ENCODE measurements at places on chromosomes 12 and 14.

- DNase-seq, result no peak
These were observed 151.6 kb downstream of the TTLL5 start for GRCh38 chr14:75812622-75813021.

GRCh38 chr14:59601056-59601455, 24.4 kb upstream of the CCDC175 start:
- no peak for DNase-seq

DNA sequence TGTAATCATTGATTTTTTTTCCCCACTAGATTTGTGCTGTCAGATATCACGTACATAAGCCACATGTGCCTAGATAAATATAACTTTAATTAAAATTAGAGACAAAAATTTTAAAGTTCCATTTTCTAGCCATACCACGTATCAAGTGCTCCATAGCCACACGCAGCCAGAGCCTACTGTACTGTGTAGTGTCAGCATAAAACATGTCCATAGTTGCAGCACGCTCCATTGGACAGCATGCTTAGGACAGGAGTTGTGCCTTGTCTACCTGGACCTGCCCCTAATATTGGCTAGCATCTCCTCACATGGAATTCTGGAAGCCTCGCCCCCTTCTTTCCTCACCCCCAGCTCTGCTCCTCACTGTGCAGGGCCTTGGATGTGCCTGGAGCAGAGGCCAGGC, 116.5 kb downstream of the SRGAP1 start:
- DNase-seq, result no peak

DNA sequence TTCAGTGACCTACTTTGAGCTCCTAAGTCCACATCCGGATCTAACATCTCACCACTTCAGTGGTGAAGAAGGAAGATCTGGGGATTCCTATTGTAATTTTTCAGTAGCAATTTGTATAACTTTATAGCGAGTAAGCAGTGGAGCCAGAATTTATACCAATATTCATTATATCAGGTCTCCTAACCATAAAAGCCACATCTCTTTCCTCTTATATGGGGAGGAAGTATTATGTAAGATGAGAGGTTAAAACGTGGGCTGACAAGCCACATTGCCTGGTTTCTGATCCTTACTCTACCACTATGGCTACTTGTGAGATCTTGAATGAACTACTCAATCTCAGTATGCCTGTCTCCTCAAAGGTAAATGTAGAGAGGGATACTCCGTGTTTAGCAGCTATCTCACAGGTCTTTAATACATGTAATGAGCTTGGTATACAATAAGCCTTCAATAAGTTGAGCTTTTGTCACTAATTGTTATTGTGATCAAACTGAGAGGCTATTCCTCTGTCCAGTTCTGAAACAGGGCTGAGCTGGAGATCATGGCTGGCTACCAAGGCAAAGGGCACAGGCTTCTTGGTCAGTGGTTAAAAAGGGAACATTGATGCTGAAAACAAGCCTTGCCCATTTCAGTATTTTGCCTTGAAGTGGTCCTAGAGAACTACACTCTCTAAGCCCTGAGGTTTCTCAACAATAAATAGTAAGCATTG, 3.3 kb upstream of the TMEM117 start:
- DNase-seq, result no peak

DNA sequence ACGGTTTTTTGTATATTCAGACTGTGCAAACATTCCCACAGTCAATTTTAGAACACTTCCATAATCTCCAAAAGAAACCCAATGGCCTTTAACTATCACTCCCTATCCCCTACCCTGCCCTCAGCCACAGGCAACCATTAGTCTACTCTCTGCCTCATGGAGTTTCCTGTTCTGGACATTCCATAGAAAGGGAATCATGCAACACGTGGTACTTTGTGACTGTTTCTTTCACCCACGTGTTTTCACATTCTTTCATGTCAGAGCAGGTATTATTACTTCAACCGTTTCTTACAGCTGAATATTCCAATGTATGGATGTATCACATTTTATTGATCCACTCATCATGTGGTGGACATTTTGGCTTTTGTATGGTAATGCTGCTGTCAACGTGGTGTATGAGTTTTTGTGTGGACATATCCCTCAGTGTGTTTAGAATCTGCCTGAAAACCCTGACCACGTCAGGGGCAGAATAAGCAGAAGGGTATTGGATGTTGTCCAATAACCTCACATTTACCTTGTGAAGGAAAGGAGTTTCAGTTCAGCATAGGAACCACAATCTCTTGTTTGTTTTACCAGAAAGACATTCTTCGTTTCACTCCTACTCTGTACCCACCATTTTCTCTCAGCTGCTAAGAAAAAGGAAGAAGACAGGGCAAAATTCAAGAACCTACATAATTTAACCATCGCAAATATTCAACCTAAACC, 107.5 kb upstream of the DYRK2 start:
- no peak for DNase-seq

GRCh38 chr14:104891664-104892530, 26.8 kb downstream of the CEP170B start:
- DNase-seq, result no peak

GRCh38 chr12:101780599-101780998, 41.3 kb upstream of the SYCP3 start:
- no peak for DNase-seq

DNA sequence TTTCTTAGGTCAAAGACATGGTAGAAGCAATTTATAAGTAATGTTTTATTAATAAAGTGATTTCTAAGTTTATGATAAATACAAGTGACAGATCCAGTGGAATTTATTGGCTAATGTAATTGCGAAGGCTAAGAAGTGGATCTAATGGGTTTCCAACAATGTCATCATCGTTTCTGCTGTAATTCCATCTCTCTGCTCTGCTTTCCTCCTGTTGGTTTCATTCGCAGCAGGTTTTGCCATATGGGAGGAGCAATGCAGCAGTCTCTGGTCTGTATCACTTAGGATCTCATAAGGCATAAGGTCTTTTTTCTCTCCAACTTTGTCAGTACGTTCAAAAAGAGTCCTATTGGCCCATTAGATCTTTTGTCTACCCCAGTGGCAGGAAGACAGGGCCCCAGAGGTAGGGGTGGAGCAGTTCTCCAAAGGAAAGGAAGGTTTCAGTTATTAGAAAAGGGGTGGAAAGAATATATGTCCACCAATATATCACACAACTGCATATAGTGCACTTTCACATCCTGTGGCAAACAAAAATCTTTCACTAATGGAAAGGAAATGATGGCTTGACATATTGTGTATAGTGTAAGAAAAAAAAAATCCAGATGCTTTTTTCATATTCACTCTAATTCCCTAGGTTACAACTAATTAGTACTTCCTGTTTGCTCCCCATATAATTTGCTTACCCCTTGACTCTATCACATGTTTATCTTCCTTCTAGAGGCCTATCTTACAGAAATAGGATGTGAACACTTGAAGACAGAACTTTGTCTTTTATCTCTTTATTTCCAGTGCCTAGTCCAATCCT, 451.3 kb downstream of the ZFP36L1 start:
- no peak for DNase-seq

GRCh38 chr14:21825149-21825743, 151.6 kb upstream of the OR4E1 start:
- DNase-seq, result no peak

GRCh38 chr12:23911574-23911973, 37.9 kb downstream of the SOX5 start:
- no peak for DNase-seq

DNA sequence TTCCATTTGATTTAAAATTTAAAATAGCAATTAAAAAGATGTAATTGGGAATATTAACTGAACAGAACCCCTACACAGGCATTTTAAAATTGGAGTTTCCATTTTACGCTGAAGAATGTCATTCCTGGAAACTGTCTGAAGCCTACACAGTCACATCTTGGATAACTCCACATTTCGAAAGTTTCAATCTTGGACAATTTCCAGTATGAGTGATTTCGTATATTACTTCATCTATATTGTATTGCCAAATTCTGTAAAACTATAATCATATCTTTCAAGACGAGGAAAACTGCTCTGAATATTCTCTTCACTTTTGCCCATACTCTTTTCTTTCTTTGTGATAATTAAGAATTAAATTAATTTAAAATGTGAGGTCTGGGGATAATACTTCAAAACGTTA, 194.2 kb upstream of the ABCD2 start:
- DNase-seq, result no peak

- DNase-seq, result no peak
These were observed 9.5 kb downstream of the TBX3 start for GRCh38 chr12:114674251-114675047.

GRCh38 chr12:132651444-132652100, 33.0 kb downstream of the P2RX2 start:
- DNase-seq, result no peak

- DNase-seq, result no peak
These were observed 41.4 kb downstream of the BORCS5 start for GRCh38 chr12:12398026-12398859.

DNA sequence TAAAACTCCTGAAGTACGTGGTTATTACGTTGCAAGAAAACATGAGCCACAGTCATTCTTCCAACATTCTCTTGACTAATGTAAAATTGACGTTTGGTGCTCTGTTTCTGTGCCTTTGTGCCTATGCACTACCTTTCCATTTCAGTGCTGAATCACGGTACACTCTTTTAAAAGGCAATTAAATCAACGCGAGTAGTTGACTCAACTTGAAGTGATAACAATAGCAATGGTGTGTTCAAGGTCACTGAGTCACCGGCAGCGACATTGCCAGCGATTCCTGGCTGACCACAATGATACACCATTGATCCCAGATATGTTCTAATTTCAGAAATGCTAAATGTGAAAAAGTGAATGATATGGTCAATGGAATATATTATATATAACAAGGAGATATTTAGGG, 17.8 kb downstream of the AK7 start:
- no peak for DNase-seq

DNA sequence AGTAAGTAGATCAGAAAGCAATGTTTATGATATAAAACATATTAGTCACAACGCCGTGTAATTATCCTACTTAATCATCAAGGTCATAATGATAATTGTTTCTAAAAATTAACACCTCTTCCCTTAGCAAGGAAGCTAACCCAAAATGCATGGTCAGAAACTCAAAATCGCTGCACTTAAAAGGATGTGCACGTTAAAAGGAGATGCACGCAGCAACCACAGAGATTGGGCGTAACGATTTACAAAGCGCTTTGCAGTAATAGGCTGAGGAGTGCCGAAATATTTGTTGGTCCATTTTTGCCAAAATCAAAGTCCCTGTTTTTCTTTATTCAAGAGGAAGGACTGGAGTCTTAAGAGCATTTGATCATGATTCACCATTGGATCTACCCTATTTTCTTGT, 1077.2 kb downstream of the VRK1 start:
- no peak for DNase-seq

- no peak for DNase-seq
These were observed 492.4 kb upstream of the TMPO start for GRCh38 chr12:98022961-98023360.

GRCh38 chr14:103450416-103450815, 65.2 kb downstream of the MARK3 start:
- no peak for DNase-seq

GRCh38 chr14:96011131-96011530, 28.0 kb upstream of the C14orf132 start:
- no peak for DNase-seq

DNA sequence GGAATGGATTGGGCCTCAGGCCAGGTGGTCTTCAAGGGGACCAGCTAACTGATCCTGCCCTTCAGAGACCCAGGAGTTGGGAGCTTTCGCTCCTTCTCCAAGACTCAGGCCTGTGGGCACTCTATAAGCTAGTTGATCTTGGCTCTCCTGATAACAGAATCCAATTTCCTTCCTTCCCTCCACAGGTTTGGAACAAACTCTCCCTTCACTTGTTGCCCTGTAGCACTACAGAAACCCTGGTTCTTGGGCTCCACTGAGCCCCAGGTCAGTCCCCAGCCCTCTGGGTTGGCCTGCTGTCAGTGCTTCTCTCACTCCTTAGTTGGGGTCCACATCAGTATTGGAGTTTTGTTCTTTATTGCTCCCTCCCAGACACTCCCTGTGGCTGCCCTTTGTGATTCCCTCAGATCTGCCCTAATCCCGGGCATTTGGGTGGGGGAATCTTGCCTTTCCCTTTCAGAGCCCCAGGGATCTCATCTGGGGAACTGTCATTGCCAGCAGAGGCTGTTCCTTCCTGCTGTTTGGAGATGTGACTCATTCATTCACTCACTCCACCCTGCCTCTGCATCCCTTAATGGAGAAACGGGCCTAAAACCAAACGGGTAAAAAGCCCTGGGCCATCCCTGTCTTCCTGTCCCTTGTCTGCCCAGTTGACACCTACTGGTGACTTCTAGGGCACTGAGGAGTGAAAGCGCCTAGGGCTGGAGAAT, 4.4 kb upstream of the GPD1 start:
- DNase-seq, result no peak

DNA sequence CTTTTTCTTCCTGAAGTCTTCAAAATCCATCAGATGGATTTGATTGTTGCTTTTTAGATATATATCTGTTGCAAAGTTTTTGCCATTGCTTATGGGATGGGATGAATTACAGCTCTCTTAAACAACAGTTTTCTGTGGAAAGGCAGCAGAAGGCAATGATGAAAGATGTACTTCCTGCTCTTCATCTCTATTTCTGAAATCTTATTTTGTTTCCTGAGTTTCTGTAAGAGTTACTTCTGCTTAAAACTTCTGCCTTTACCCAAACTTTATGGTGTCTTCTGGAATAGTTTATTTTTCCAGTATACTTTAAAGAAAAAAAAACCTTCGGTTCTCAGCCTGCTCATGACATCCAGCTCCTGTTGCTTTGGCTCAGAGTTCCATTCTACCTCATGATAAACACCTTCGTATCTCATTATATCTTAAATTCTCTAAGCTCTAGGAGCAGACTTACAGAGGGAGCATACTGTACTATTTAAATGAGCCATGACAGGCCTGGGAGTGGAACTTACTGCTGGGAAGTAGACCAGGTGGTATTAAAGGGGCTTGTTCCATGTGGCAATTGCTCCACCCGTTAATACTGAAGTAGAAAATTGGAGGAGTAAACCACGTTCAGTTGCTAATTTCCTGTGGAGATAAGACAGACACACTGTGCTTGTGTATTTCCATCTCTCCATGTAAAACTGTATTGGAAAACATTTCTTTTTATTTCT, 288.4 kb downstream of the FBXL14 start:
- no peak for DNase-seq

DNA sequence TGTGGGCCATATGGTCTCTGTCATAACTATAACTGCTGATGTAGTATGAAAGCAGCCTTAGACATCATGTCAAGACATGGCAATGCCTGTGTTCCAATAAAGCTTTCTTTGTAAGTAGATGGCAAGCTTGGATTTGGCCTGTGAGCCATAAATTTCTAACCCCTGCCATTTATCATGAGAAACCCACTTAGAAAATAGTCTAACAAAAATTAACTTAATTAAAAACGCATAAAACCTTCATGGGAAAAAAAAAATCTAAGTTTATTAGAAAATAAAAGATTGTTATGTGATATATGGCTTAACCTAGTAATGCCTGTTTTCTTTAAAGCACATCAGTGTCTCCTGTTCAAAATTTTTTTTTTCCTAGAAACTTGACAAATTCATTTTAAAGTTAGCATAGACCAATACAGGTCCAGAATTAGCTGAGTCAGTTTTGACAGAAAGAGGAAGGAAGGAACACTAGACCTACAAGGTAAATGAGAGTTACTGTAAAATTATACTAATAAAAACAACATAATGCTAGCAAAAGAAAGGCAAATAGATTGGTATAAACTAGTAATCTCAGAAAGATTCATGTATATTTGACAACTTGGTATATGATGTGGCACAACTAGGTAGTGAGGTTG, 68.2 kb downstream of the USP15 start:
- no peak for DNase-seq

Measured in T-helper 1 cell (primary cell).